ENCODE measurements at places on chromosomes 11 and 22.

DNA sequence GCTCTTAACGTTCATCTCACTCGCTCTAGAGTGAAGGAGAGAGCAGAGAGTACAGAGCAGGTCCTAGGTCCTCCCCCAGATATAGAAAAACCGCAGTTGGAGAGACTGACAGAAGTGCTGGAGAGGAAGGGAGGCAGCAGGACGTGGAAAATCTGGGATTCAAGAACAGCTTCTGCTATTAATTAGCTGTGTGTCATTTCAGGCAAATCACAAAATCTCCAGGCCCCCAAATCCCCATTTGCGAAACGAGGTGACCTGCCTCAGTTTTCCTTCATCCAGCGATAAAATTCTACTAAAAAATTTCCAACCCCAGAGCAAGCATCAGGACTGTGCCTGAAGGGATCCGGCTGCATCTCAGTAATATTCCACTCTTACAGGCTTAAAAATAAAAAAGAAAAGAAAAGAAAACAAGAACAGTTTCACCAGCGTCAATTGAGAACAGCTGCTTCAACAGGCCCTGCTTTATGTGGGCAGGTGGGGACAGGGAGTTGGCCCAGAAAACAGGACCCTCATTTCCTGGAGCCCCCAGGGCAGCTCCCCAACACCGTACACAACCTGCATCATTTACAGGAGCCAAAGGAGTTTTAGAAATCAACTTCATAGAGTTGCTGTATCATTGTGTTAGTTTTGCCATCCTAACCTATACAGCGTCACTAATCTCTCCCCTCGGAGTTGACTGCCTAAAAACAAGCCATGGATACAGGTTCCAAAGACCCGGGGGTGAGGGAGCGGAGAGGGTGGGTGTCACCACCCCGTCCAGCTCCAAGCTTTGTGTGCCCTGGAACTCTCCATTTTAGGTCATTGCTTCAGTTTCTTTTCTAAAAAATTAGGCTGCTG is 2.3 kb upstream of the MALAT1 start:
- no peak for DNase-seq

GRCh38 chr11:73649206-73649605 is 2.8 kb downstream of the PLEKHB1 start:
- DNase-seq = no peak

DNA sequence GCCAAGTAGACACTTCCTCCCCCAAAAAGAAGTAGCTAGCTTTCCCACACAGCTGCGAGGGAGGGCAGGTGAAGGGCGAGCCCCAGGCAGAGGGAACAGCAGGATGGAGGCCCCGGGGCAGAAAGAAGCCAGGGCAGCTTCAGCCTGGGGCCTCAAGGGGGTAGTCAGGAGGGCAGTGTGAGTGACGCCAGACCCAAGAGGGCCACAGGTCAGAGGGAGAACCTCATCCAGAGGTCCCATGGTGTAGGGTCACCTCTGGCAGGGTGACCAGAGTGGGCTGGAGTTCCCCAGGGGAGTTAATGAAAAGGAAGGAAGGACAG is 9.2 kb downstream of the PRR5 start:
- DNase-seq = no peak

DNA sequence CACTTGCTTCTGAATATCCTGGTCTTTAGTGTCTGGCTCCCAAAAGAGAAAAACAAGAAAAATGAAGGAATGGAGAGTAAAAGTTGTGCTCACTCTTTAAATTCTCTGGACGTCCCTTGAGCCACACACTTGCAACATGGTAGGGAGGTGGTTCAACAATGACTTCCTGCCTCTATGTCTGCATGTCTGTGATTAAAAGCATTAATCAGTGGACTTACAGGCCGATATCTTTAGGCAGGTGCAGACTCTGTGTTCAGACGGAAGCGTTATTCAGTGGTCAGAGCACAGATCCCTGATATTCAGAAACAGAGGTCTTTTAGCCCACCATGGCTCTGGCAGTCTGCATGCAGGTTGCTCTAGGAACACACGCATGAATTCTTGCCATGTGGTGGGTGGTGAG is 1920.0 kb upstream of the RAG2 start:
- DNase-seq = no peak

GRCh38 chr11:8207080-8208000 is 38.5 kb upstream of the RIC3 start:
- no peak for DNase-seq

DNA sequence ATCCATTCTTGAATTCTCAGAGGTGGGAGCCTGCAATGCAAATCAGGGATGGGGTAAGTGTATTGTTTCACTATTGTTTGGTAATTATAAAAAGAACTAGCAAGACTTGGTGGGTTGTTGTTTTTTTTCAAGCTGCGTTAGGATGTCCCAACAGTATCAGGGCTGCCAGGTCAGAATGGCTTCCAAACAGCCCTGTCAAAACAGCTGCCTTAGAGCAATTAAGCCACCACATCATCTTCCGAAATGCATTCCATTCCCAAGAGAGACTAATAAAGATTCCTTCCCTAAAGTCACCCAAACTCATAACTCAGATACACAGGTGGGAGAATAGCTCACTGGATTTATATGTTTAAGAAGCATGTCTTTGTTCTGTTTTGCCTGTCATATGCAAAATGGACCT is 23.5 kb downstream of the BBOX1 start:
- no peak for DNase-seq

DNA sequence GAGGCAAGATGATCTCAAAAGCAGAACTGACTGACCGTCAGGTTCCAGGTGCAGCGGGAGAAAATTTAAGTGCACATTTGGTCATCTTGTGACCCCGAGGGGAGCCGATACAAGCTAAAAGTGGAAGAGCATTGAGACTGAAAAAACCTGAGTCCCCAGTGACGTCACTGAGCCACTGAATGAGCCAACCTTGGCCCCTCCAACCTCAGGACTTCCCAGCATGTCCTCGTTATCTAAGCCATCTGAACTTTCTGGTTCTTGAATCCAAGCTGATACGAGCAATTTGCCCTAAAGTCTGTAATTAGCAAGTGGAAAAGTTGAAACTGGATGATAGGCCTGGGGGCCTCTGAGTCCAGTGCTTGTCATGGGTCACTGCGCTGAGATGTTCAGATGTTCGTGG is 51.1 kb upstream of the ISX start:
- no peak for DNase-seq

GRCh38 chr11:128704517-128704916 is 10.6 kb downstream of the FLI1 start:
- no peak for DNase-seq

DNA sequence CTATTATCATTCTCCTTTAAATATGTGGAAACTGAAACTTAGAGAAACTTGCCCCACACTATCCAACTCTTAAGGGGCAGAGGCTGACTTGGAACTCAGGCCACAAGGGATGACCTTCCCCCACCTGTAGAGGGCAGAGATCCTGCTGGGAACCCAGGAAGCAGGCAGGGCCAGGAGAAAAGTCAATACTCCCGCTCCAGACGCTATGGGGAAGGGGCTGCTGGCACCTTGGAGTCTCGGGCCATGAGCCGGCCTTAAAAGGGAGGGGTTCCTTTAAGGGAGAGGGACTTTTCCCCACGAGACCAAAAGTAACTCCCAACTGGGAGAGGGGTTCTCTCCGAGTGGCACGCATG is 620 bp upstream of the ANO5 start:
- no peak for DNase-seq

DNA sequence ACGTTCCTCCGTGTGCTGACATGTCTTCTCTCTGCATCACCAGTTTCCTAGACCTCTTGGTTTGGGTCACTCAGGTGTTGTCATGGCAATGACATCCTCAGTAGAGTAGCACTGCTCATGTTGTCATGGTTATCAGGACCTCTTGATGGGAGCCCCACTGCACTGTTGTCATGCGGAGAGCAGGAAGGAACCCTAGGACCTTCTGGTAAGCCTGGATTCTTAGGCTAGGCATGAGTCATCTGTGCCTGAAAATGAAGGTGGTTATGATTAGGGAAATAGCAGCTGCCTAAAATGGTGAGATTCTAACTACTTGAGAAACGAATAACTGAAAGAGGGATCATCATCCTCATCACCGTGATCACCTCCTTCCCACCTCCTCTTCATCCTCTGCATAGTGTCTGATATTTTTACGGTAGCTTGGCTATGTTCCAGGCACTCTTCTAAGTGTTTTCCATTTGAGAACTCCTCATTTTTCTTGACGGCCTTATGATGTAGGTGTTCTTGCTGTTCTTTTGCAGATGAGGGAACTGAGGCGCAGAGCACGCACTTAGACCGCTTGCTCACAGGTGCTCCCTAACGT is 858.4 kb downstream of the NTM start:
- no peak for DNase-seq

- no peak for DNase-seq
Measured at GRCh38 chr11:61545341-61545740, 35.5 kb downstream of the SYT7 start.

- no peak for DNase-seq
Measured at GRCh38 chr11:7688238-7688826, 15.0 kb upstream of the CYB5R2 start.

DNA sequence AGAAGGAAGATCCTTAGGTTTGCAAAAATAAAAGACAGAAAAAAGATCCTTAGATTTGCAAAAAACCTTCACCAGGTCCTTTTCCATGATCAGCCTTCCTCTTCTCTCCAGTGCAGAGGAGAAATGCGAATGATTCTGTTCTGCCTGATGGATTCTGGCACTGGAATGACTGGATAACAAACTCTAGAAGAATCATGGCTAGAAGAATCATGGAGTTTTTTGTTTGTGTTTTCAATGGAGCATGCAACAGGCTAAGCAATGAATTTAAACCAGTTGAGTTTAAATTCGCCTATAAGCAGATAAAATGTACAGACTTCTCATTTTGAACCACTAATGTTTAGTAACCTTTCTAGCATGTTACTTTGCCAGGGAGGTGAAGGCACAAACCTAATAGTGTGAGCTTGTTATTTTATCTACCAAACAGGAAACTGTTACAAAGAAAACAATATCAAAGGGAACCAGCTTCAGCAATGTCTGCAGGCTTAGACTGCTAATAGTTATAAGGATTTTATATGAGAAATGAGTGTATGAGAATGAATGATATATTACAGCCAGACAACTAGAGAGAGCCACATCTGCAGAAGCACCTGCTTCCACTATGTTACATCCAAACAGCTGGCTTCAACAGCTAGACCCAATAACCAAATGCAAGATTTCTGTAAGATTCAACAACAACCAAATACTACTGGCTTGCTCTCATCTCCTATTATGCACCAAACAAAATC is 64.7 kb upstream of the APOA1 start:
- DNase-seq = no peak

GRCh38 chr11:32963721-32964120 is 52.0 kb upstream of the DEPDC7 start:
- no peak for DNase-seq

DNA sequence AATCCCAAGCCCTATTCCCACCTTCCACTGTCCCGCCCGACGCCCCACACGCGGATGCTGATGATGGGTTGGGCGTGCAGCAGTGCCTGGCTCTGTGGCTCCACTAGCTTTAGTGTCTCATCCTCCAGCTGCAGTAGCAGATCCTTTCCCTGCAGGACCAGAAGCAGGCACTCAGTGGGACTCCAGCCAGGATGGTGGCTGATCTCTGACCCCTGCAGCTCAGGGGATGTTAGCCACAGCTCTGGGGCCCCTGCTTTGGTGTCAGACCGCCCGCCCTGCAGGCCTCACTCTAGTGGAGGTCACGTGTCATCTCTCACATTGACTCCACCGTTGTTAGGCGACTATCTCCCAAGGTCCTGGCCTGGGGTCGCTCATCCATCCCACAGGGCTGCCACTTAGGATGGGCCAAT is 11.8 kb downstream of the SMPD1 start:
- DNase-seq = no peak

DNA sequence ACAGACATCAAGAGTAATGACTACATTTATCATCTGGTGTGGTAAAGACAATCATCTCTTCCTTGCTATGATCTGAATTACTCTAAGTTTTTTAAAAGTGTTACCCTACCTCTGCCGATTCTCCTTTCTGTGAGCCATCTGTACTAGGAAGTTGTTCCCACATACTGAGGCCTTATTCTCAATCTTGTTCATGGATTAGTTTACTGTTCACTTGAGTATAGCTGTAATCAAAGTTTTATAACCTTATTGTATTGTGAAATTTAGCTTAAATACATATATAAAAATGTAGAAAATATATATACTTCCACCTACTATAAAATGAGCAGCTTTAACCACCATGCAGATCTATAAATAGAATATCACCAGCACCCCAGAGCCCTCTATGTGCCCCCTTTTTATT is 2.4 kb upstream of the OR8D2 start:
- DNase-seq = no peak

DNA sequence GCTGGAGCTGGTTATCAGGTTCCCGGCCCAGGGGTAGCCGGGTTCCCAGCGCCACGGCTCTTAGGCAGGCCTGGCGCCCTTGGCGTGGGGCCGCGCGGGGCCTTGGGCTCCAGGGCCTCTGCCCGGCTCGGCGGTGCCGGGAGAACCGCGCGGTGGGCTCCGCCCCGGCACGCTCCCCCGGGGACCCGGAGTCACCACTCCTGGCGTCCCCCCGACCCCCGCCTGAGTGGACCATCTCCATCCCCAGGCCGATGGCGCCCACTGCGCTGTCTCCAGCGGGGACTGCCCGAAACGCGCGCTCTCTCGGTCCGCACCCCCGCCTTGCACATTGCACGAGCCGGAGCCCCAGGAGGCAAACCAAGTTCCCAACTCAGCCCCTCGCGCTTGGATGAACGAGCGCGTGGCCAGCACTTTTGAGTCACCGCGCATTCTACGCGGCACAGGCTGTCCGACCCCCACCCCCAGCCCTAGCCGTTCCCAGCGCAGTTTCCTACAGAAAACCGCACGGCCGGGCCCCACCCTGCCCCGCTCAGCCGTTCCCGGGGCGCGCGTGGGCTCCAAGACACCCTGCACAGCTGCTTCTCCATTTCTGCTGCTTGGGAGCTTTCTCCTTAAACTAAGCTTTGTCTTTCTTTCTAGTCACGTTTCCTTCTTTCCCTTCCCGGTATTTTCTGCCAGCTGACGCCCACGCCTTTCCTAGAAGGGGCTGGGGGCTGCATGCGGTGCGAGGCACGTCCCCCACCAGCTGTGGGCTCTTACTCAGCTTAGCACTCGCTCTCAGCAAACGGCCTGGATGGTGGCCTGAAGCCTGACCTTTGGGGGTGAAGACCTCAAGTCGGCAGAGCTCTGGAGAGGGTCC is 650 bp upstream of the CHID1 start:
- DNase-seq = no peak

DNA sequence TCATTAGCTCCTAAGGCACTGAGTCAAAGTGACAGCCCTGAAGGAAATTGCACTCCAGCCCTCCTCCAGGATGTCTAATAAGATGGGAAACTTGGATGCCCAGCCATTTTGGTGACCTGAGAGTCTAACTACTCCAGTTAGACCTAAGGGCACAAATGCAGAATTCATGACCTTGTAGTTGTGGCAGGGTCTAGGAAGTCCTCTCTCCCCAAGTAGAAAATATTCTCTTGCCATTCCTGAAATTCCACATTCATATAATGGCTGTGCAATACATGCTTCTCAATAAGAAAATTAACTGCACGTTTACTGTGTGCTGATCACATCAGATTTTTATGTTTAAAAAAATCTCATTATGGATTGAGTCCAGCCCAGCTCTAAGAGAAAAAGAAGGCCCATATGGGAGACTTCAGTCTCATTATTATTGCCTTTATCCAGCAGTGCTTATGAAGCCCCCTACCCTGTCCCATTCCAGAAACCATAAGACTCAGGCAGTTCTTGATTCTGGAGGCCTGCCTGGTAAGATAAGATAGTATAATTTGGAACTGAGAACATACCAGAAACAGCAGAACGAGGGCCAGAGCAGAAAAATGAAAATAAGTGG is 133.7 kb upstream of the LDLRAD3 start:
- DNase-seq = no peak

All from BJ (cell line).